ENCODE measurements at places on chromosomes 2 and 18.

- peak; percentile 59 for DNase-seq
Observed at GRCh38 chr18:66616523-66616983, 12.7 kb upstream of the CDH19 start.

DNA sequence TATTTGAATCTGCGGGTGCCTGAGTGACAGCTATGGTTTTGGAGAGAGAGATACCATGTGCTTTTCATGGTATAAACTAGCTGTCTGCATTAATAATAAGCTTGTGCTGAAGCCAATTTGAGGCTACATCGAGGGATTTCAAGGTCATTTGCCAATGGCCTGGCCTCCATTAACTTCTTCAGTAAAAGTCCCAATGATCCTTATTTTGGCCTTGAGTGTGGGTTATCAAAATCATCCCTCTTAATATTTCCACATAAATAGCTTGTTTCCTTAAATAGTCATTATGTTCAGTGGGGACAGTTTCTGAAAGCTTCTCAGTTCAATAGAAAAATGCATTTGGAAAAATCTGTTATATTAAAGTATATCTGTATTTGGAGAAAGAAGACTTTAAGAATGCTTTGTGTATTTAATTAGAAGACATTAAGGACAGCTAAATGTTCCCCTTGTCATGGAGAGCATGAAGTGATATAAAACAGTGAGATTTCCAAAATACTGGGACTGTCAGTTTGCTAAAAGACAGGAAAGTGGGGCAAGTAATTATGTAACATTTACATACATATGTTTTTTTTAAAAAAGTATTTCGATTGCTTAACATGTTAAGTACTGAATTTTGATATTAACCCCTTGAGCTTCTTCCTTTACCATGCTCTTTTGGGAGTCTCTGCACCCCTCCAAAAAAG is 355.5 kb upstream of the ZEB2 start:
- DNase-seq: no peak

DNA sequence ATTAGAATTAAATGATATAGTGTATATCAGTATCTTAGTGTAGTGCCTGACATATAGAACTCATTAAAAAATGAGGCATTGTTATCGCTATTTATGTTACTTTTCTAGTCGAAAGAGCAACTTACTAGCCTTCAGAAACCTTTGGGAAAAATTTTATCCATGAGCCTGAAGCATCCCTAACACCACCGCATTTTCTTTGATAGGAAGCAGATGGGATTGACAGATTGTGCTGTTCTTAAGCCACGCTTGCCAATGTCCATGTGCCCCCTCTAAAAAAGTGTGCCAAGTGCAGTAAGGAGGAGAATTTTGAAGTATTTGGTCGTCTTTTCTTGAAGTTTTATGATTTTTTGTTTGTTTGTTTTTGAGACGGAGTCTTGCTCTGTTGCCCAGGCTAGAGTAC is 29.1 kb downstream of the PPM1B start:
- DNase-seq: no peak

DNA sequence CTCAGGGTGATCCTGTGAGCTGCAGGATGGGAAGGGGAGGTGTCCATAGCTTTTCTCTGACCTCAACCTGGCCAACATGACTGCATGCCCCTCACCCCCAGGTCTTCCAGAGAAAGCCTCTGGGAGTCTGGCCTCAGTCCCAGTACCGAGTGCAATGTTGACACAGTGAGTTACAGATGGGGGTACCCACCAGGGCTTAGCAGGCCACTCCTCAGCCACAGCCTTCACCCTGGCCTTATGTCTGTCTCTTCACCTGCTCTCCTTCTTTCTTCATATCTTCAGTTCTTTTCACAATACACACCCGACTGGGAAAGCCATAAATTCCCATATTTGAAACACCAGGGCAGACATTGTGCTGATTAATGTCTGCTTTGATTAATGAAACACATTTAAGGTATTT is 33.5 kb downstream of the AOX1 start:
- DNase-seq: no peak

DNA sequence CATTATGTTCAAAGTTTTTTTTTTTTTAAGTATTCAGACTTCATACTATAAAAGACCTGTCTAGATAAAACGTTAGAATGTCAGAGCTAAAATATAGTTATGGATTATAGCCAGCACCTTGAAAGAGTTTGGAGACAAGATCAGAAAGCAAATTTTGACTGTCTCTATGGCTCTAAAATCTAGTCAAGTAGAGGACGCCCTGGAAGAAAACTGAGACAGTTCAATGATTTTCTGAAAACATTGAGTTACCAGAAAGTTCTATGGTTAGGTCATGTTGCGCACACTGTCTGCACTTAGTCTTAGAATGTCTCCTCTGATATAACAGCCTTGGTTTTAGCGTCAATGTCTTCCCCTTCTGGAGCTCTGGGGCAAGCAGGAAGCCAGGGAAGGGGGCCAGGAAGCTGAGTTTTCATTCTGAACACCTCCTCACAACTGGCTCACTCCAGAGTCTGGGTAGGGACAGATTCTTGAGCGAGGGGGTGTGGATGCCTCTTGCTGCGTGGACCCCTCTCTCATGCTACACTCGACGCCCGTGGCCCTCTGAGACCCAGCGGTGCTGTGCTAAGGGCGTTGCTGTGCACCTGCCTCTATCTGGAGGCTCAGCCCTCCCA is 99.5 kb downstream of the RNF144A start:
- DNase-seq: no peak

DNA sequence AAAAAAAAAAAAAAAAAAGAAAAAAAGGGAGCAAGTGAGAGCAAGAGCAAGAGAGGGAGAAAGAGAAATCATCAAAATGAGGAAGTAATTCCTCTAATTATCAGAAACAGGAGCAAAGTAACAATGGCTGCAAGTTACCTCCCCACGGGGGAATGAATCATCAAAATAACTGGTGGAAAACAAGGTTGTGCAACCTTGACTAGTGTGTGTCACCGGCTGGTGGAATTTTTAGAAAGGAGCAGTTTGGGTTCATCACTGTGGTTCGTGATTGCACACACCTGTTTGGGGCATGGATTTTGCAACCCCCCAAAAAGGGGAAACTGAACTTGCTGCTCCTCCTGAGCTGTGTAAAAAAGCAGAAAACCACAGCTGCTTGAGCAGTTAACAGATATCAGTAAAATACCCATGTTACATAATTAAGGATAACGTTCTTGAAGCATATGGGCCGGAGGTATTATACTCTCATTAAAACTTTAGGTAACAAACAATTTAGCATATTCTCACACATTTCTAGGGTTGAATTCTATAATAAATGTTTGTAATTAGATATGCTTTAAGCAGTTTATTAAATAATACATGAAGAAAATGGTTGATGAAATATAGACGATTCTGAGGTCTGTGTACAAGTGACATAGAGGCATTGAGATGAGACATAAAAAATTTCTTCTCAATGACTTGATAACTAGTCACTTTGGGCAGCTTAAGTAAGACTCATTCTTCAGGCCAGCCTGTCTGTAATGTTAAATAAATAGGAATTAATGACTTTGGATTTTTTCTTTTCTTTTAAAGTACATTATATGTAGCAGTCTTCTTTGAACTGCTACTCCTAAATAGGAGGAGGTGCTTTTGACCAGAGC is 184.2 kb upstream of the ZEB2 start:
- no peak for DNase-seq

GRCh38 chr18:51192696-51193095 is 4.8 kb downstream of the MEX3C start:
- no peak for DNase-seq

DNA sequence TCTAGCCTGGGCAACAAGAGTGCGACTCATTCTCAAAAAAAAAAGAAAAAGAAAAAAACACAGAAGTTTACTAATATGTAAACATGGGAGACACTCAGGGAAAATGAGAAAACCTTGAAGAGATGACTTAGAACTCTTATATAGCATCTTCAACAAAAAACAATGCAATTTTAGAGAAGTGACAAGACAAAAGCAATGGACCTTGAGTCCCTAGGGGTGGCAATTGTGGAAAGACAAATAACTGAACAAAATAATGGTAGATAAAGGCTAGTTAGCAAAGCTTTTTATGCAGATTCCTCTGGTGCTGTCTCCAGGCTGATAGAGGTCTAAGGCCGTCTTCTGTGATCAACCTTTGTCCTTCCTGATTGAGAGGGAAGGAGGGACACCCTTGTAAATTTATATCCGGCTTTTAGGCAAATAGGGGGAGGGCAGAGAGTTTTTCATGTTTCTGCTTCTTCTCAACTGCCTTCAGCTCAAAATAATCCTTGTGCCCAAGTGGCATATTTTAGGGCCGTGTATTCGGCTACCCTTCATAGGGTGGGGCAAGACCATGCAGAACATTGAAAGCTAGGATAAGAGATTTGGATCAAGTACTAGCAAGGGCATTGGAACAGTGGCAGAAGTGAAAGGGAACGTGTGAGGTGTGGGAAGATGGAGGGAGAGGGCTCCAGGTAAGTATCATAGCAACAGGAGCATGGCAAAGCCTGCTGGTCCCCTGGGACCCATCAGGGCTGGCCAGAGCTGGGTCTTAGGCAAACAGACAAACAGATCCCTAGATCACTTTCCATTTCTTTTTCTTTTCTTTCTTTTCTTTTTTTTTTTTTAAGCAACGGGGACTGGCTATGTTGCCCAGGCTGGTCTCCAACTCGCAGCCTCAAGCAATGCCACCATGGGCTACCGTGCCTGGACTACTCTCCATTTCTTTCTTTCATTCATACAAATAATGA is 116.2 kb upstream of the STPG4 start:
- DNase-seq: no peak

GRCh38 chr18:50307400-50307737 is 19.9 kb upstream of the CXXC1 start:
- no peak for DNase-seq

DNA sequence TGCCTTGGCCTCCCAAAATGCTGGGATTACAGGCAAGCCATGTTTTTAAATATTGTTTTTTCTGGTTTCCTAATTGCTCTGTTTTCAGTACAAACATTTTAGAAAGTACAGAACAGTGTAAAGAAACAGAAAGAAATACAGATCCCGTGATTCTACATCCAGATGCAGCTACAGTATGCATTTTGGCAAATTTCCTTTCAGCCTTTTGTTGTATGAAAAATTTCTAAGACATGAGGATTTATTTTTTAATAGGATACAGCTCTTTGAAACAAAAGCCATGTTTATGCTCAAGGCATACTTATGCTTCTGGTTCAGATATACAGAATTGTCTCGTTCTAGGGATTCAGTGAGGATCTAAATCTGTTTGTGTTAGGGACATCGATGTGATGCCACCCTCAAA is 109.5 kb downstream of the MAP2 start:
- no peak for DNase-seq

DNA sequence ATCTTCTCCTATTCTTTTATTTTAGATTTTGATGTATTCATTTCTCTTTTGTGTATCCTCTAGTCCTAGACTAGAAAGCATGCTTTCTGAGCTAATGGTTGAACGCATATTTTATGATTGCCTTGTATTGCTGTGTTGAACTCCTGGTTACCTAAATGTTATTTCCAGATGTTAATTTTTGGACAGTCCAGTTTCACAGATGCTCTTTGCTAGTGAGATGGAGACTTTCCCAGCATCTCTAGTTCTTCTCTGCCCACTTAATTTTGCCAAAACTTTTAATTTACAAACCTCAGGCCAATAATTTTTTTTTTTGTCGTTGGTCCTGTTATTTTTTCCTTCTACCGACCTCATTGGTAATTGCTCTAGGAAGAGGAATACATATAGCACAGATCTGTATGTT is 153.2 kb downstream of the HAUS1 start:
- no peak for DNase-seq

- no peak for DNase-seq
Observed at GRCh38 chr2:217027414-217027813, 167.6 kb upstream of the TNP1 start.

GRCh38 chr18:63683152-63683551 is 19.6 kb upstream of the SERPINB11 start:
- DNase-seq: peak; percentile 39

- no peak for DNase-seq
Observed at GRCh38 chr2:100535855-100536254, 26.9 kb upstream of the PDCL3 start.

DNA sequence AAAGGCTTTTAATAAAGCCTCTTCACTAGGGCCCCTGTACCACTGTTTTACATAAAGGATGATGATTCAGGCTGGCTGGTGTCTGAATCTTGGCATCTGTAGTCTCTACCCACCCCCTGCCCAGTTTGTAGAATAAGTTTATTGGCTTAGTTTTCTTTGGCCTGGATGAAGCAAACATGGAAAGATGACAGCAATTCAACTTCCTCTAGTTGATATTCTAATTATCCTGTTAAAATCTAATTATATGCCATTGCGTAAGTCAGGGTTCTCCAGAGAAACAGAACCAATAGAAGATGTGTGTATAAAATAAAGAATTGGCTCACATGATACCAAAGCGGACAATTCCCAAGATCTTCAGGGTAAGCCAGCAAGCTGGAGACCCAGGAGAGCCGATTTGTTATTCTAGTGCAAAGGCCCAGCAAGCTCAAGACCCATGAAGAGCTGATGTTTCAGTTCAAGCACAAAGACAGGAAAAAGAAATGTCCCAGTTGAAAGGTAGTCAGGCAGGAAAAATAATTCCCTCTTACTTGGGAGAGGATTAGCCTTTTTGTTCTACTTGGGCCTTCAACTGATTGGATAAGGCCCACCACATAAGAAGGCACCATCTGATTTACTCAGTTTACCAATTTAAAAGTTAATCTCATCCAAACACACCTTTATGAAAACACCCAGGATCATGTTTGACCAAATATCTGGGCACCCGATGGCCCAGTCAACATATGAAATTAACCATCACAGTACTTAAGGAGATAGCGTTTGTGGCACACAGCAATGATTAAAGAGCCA is 82.6 kb upstream of the LYPD1 start:
- no peak for DNase-seq

- no peak for DNase-seq
Observed at GRCh38 chr2:226387499-226387942, 412.1 kb downstream of the IRS1 start.

DNA sequence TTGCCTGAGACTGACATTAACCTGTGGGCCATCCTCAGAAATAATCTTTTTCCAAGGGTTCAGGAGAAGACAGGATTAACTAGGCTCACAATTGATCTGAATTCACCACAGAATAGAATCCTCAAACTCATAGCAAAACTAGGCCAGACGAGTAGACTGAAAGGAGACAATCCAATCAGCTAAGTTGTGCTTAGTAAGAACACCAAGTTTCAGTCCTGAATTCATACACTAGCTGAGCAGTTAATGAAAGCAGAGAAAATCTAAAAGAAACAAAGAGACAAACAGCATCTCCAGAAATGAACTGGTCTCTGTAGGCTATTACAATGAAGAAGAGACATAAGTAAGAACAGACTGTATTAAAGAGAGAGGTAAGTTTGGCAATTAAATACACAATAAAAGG is 89.5 kb downstream of the GORASP2 start:
- no peak for DNase-seq

DNA sequence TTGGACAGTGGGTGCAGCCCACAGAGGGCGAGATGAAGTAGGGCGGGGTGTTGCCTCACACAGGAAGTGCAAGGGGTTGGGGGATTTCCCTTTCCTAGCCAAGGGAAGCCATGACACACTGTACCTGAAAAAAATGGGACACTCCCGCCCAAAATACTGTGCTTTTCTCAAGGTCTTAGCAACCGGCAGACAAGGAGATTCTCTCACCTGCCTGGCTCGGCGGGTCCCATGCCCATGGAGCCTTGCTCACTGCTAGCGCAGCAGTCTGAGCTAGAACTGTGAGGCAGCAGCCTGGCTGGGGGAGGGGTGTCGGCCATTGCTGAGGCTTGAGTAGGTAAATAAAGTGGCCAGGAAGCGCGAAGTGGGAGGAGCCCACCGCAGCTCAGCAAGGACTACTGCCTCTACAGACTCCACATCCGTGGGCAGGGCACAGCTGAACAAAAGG is 244.7 kb downstream of the NBAS start:
- peak; percentile 52 for DNase-seq

Measured in H9 (cell line).